ENCODE measurements at places on chromosomes 4 and X.

DNA sequence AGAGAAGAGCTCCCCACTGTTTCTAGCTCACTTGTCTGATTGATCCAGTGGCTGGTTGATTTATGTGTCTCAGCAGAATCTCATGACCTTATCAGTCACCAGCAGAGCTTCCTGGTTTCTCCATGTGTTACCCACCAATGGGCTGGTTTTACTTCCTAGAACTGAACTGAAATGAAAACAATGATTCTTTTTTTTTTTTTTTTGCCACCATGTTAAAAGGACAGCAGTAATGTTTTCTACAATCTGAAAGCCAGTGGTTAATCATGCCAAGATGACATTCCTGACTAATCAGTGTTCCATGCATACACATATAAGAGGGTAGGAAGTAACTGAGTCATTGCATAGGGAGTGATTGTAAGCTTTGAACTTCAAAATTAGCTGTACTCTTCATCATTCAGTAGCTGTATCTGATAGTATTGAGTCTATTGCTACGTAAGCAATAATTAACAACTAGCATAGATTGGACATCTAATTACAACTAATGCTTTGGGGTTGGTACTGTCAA is 67.7 kb downstream of the SLC4A4 start:
- DNase-seq, result peak; percentile 74

DNA sequence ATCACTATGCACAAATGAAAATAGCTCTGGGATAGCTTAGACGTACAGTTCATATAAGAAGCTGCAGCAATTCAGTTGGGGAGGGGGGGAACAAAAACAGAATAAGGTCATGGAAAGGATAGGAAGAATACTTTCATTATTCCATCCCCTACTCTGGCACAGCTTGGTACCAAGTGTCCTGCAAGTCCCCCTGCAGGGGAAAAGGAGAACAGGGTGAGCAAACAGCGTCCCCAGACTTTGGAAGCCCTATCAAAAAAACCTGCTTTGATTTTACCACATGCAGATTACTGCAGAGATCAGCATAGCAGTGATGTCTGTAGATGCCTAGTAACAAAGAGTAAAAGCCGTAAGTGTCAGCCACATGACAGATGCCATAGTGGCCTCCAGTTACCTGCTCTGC is 209.4 kb upstream of the NEIL3 start:
- no peak for DNase-seq

GRCh38 chrX:23795221-23795620 is 12.2 kb downstream of the SAT1 start:
- DNase-seq, result peak; percentile 40

- no peak for DNase-seq
These were observed 182.8 kb downstream of the BANK1 start for GRCh38 chr4:101973361-101973760.

GRCh38 chr4:110609044-110609750 is 13.7 kb downstream of the PITX2 start:
- peak; percentile 38 for DNase-seq

DNA sequence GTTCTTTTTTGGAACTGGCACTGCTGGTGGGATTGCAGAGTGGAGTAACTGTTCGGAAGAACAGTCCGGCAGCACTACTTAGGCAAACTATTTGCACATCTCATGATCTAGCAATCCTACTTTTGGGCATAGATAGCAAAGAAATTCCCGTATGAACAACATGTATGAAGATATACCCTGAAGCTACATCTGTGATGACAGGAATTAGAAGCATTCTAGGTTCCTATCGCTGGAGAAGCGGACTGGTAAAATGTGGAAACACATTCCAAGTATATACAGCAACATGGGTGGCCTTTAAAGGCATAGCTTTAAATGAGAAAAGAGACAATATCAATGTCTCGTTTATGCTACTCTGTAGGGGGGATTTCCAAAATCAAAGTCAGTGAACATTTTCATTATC is 3.1 kb downstream of the DCAF16 start:
- peak; percentile 27 for DNase-seq

DNA sequence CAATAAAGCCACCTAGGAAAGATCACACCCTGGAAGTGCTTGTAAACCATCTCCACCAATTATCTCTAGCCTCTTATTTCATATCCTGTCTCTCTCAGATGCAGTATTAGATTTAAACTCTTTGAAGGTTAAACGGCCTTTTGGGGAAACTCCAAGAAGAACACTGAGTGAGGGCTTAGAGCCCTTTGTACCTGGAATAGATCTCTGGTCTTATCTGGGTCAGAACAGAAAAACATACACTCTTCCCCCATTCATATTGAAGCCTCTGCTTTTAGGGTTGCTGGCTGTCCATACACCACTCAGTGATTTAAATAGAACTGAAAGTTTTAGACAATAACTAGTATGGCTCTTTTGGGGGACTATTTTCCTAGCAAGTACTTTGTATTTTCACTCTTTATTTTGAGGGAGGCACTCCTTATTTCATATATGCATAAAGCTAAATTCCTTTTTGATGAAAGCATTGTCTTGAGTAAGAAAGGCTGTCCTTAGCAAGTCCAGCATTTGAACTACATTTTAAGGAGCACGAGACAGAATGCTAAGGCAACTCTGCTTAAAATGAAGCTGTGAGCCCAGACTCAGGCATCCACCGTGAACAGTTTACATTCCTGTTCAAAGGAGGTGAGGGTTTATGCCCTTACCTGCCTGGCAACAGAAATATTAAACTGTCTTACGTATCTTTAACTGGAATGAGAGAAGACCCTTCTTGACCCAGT is 17.4 kb downstream of the YY2 start:
- no peak for DNase-seq

GRCh38 chr4:40800064-40800463 is 50.3 kb downstream of the NSUN7 start:
- no peak for DNase-seq

- DNase-seq, result no peak
These were observed 32.2 kb downstream of the SEL1L3 start for GRCh38 chr4:25830548-25830947.

- peak; percentile 42 for DNase-seq
These were observed 496.9 kb downstream of the TMA16 start for GRCh38 chr4:163991298-163991865.

GRCh38 chrX:20224814-20225487 is 41.8 kb downstream of the RPS6KA3 start:
- peak; percentile 43 for DNase-seq

- no peak for DNase-seq
These were observed 326.5 kb downstream of the TEX13C start for GRCh38 chrX:125646195-125646594.

GRCh38 chrX:68920561-68920960 is 91.7 kb downstream of the EFNB1 start:
- no peak for DNase-seq

DNA sequence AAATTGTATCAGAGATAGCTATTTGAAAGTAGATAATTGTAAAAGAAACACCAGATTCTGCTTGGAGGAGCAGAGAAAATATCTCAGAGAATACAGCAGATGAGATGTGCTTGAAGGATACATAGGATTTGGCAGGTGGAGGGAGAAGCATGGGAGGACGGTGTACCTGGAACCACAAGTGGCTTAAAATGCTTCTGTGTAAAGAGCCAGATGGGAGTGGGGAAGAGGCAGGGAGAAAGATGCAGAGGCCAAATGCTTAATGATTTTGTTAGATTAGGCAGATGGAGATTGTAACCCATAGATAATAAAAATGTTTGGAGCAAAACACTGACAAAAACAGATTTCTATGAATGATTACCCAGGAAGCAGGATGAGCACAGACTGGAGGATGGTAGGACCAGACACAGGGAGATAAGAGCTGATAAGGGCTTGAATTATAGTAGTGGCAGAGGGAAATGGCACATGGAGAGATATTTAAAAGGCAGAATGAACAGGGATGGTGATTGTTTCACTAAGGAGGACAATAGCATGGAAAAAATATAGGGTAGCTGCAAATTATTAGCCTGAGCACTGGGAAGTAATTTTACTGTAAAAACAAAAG is 145.7 kb upstream of the TBC1D9 start:
- no peak for DNase-seq

GRCh38 chr4:81675791-81676393 is 204.2 kb upstream of the RASGEF1B start:
- no peak for DNase-seq

DNA sequence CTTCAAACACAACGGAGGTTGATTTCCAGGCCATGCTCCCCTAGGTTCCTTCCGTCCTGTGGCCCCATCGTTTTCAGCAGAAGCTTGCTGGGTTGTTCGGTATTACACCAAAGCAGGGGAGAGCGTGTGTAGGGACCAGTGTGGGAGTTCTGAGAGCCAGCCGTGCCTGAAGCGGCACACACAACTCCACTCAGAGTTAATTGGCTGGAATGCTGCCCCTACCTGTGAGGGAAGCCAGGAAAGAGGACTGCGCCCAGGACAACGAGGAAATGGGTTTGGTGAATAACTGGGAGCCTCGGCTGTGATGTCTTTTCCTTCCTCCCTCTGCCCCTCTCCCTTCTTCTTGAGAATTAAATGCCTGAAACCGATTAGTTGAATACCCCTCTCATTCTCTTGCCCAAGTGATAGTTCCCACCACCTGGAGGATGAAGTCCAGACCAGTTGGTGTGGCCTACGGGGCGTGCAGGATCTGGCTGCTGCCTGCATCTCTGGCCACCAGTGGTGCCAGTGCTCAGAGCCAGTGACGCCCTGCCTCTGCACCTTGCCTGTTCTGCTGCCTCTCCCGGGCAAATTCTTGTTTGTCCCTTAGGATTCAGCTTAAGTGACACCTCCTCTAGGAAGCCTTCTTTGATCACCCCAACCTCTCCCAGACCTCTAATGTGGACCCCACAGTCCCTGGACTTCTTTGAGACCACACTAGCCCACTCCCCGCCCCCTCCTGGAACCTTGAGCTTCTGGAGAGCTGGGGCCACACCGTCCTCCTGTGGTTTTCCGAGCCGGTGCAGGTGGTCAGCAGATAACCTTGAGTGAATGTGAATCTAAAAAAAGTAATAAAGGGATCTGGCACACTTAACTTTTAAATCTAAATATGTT is 33.6 kb downstream of the TBC1D14 start:
- no peak for DNase-seq
